ENCODE measurements at places on chromosomes 4 and X.
A peak's percentile ranks its signal among the peaks of the same experiment; 100 is the strongest.

DNA sequence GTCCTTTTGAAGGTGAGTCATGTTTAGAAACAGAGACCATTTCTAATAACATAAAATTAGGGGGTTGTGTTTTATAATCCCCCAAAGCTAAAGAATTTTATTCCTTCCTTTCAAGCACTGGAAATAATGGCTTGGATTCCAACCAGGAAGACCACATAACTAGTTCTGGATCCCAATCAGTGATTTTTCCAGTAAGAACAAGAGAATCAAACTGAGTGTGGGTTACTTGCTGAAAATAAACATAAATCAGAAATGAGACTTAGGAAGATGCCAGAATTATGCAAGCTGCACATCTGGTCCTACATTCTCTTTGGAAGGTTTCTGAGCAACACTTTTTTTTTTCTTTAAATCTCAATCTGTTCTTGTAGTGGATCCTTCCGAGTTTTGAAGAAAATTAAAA is 76.3 kb downstream of the SOWAHB start:
- DNase-seq: no peak

- peak; percentile 52 for DNase-seq
These were observed 171.8 kb downstream of the HNRNPD start for GRCh38 chr4:82201805-82202641.

- no peak for DNase-seq
These were observed 52.1 kb downstream of the CT47B1 start for GRCh38 chrX:120823556-120823955.

DNA sequence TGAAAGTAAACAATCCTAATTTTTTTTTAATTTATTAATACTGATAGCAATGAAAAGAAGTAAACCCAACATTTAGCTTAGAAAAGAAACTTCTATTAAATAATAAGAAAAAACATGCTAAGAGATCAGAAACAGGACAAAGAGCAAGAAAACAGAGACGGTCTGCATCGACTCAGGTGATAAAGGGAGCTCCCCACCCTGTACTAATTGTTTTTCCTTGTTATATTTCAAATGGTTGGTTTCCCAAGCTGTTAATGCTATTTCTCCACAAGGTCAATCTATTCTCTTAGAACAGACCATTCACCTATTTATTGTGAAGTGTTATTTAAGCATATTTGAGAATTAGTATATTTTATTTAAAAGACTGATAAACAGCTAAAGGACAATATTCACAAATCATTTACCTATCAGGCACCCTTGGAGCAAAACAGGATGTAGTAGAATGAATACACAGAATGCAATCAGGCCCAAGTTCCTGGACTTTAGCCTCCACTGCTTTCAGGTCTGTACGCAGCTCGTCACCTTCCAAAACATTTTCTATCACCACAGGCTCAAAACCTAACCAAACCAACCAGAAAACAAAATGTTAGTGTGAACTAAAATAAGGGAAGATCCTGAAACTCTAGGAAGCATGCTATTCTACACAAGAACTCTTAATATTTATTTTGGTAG is 5.5 kb downstream of the SEPSECS start:
- DNase-seq: no peak

DNA sequence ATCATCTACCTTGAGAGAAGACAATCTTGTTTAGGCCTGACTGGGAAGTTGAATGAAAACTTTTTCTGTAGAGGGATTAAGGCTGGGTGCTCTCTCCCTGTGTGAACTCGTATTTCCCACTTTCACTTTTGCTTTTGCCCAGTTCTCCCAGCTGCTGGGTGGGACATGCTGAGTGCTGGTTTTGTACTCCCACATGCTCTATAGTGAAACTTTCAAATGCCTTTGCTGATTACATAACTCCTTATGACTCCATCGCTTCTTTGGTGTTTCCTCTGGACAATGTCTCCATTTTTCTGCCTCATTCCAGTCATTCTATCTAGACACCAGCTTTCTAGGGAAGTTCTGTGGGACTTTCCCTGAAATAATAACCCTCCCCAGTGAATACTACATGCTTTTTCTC is 100.5 kb downstream of the CLNK start:
- DNase-seq: no peak

DNA sequence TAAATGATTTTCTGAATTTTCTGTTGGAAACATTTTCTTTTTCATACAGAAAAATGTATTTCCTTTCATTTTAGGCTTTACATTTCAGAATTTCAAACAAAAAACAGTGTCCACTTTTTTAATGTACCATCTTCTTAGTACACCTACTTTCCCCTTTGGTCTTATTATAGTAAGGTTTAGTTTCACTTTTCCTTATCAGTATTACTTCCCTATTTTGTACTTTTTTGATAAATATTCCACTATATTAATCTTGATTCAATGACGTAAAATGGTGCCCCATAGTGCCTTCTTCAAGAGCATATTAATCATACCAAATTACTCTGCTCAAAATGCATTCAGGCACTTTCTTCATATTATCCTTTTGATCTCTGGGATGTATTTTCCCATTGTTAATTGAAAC is 52.5 kb downstream of the BANK1 start:
- no peak for DNase-seq

Measured in AML-193 (cell line).